ENCODE measurements at places on chromosomes 2 and 18.
A peak's percentile ranks its signal among the peaks of the same experiment; 100 is the strongest.

- DNase-seq: peak; percentile 38
Measured at GRCh38 chr2:136118819-136119716, 1.1 kb upstream of the CXCR4 start.

GRCh38 chr2:26462511-26463243 is 15.2 kb downstream of the OTOF start:
- DNase-seq: peak; percentile 43

- DNase-seq: no peak
Measured at GRCh38 chr2:120394764-120395163, 48.8 kb downstream of the INHBB start.

DNA sequence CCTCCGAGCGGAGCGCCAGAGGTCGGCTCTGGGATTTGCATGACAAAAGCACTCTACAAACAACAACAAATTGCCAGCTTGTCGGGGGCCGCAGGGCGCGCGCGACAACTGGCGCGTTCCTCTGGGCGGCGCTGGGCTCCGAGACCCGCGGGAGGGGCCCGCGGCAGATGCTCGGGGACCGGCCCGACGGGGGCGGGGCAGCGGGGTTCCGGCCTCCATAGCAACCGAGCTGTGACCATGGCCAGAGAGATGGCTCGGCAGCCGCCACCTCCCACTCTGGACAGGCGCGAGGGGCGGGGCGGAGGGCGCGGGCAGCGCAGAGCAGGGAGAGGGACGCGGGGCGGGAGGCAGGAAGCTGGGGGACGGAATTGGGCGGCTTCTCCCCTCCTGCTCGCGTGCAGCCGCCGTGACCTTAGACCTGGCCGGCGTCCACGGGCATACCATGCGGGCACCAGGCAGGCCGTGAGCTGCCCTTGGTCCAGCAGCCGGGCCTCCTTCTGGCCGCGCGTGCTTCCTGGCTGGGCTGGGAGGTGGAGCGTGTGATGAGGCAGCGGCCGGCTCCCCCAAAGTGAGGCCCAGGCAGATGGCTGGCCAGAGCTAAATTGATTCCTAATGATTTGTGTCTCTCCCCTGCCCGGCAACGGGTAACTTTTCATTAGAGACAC is 171.5 kb downstream of the CELF4 start:
- DNase-seq: no peak

DNA sequence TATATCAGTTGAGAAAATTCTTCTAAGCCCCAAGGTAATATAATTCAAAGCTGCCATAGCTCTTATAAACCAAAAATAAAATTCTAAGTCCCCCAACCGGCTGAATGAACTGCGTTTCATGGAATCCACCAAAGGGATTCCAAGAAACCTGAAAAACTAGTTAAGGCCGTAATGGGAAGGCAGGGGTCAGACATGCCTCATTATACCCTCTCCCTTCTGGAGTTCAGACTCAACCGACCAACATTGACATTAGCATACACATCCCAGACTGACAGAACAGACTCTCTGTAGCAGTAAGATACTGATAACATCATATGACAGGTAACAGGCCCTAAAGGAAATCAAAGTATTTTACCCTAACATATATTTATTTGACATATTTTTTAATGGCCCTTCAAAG is 31.4 kb upstream of the PHLPP1 start:
- no peak for DNase-seq

- no peak for DNase-seq
Measured at GRCh38 chr2:80086831-80087230, 217.7 kb downstream of the LRRTM1 start.

DNA sequence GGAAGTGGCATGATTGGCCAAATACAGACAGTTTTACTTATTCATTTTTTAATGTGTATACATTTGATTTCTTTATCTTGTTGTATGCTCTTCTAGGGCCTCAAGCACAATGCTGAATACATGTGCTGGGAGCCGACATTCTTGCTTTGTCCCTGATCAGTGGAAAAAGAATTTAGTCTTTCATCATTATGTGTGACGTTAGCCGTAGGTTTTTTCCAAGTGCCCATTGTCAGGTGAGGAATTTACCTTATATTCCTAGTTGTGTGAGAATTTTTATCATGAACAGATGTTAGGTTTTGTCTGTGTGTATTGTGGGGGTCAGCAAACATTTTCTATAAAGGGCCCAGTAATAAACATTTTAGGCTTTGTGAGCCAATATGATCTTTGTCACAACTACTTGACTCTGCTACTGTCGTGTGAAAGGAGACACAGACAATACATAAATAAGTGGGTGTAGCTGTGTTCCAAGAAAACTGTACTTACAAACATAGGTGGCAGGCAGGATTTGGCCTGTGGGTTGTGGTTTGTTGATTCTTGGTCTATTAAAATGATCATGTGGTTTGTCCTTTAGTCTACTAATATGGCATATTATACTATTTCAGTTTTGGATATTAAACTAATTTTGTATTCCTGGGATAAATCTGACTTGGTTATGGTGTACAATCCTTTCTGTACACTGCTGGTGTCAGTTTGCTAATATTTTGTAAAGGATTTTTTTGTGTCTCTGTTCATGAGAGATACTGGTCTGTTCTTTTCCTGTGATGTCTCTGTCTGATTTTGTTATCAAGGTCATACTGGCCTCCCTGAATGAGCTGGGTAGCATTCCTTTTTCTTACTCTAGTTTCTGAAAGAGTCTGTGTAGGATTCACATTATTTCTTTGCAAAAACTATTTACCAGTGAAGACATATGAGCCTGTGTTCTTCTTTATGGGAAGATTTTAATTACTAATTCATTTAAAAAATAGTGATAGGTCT is 132.2 kb upstream of the SMAD7 start:
- DNase-seq: peak; percentile 4

DNA sequence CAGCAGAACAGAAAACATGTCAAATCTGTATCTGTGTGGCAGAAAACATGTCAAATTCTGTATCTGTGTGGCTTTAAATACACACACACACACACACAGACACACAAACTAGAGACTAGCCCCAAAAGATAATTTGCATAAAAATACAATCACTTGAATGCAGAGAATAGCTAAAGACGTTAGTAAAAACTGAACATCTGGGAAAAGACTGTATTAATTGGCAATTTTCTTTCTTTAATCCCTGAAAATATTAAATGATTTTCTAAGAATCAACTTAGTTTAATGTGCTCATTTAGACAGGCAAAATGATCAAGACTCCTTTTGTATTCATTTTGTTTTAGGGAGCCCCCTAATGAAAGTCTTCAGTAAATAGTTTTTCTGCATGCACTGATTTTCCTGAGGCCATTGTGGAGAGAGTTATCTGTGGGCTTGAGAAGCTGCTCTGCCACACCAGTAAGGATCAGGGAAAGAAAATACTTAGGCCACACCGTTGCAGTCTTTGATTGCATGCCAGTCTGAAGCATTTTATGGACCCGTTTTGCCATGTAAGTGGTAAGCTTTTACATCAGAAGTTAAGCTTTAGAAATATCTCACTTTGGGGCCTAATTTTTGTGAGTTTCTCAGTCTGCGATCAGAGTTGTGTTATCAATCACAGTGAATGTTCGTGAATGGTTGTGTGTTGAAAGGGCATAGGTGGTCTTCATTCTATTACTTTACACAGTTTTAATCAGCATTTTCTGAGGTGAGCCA is 2.2 kb downstream of the SPATS2L start:
- peak; percentile 29 for DNase-seq

DNA sequence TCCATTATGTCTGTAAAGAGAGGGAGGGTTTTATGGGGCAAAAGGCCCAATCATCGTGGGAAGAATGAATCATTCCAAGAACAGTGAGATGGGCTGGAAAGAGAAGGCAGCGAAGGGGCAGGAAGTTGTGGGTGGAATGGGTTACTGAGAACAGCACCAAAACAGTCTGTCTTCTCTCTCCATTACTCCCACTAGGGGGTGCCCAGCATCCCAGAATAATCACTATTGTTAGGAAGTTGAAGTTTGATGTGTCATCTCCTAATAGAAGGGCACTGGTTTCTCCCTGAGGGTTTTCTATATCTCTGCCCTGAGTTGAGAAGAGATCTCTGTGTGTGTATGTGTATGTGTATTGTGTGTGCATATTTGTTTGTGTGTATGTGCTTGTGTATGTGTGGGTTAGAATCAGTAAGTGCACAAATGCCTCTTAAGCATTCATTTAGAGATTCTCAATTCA is 76.6 kb upstream of the MAP4K3 start:
- DNase-seq: peak; percentile 78

GRCh38 chr2:230931556-230932231 is 6.7 kb upstream of the GPR55 start:
- no peak for DNase-seq

GRCh38 chr18:49446481-49446880 is 14.0 kb downstream of the DYM start:
- no peak for DNase-seq

DNA sequence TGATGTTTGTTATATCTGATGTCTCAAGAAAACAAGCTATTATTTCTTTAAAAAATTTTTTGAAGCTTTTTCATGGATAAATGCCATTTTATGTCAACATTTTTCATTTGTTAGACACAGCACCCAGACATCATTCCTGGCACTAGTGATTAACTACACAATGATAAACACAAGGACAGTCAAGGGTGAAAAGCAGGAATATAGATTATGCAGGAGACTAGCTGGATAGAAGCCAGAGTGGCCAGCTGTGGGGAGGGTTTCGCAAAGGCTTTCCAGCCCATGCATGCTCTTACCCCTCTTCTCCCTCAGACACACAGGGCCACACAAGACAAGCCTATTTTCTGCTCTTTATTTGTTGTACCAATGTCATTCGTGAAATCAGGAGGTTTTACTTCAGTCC is 127.1 kb upstream of the TTC39C start:
- no peak for DNase-seq

DNA sequence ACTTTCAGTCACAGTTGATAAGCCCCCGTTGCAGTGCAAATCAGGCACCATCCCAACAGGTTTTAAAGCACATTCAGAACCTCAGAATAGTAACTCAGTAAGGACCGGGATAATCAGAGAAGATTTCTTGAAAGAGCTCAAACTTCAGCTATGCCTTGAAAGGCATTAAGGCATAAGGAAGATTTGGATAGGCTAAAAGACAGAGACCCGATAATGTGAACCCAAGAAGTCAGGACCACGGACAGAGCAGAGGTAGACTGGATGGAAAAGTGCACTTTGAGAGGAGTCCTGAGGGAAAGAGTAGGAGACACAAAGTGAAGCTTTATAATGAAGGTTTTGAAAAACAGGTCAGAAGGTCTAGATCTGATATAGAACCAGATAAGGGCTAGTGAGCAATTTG is 36.9 kb upstream of the KLF7 start:
- DNase-seq: peak; percentile 29

DNA sequence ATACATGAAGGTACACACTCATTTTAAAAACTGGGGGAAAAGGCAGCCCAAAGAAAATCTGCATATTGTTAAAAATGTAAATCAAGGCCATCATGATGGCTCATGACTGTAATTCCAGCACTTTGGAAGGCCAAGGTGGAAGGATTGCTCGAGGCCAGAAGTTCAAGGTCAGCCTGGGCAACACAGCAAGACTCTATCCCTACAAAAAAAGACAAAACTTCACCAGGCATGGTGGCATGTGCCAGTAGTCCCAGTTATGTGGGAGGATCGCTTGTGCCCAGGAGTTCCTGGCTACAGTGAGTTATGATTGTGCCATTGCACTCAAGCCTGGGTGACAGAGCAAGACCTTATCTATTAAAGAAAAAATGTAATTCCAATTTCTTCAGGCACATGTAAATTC is 34.6 kb upstream of the TMEM247 start:
- DNase-seq: no peak

DNA sequence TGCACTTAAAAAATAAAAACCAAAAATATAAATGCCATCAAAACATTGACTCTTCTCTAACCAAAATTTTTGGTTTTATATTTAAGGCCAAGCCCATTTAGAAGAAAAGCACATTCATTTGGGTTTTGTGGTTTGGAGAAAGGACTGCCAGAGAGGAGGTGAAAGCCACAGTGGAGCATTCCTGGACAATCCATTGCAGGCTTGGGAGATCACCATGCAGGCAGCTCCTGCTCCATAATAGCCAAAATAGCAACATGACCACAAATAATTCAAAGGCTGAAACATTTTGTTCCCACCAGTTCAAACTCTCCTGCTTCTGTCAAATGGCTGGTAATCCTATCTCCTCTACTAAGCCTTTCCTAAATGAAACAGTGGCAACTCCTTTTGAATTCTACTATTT is 73.5 kb downstream of the GALNT3 start:
- DNase-seq: peak; percentile 42

DNA sequence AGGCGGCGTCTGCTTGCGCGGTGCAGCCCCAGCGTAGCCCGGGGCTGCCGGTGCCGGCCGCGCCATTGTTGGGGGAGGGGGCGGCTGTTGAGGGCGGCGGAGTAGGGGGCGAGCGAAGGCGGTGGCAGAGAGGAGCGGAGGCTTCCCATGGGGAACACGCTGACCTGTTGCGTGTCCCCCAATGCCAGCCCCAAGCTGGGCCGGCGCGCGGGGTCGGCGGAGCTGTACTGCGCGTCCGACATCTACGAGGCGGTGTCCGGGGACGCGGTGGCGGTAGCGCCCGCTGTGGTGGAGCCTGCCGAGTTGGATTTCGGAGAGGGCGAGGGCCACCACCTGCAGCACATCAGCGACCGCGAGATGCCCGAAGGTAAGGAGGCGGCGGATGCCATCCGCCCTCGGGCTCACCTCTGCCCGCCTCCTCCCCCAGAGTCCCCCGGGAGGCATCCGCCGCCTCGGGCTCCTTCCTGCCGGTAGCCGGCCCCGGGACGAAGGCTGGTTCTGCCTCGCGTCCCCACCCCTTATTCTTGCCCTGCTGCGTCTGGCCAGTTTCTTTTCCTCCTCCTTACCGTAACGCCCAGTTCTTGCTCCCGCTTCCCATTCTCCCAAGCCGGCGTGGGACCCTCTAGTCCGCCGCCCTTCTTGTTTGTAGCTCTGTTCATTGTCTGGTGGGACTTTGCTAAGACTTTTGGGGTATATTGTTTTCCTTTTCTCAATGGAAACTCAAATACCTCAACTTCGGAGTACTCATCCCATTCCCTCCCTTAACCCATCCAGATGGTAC is 500 bp downstream of the CCNYL1 start:
- peak; percentile 47 for DNase-seq

DNA sequence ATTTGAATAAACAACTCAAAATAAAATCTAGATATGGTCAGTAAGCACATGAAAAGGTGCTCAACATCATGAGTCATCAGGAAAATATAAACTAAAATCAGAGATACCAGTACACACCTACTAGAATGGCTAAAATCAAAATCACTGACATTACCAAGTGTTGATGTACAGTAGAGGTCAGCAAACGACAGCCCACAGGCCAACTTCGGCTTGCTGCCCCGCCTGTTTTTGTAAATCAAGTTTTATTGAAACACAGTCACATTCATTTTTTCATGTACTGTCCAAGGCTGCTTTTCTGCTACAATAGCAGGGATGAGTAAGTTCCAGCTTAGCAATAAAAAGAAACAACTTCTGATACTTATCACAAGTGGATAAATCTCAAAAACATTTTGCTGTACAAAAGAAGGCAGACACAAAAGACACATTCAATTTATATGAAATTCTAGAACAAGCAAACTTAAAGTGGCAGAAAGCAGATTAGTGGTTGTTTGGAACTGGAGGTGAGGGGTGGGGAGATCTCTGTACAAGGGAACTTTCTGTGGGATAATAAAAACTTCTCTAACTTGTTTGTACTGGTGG is 32.1 kb downstream of the TRAK2 start:
- DNase-seq: peak; percentile 14
